ENCODE measurements at places on chromosomes 3 and 15.

DNA sequence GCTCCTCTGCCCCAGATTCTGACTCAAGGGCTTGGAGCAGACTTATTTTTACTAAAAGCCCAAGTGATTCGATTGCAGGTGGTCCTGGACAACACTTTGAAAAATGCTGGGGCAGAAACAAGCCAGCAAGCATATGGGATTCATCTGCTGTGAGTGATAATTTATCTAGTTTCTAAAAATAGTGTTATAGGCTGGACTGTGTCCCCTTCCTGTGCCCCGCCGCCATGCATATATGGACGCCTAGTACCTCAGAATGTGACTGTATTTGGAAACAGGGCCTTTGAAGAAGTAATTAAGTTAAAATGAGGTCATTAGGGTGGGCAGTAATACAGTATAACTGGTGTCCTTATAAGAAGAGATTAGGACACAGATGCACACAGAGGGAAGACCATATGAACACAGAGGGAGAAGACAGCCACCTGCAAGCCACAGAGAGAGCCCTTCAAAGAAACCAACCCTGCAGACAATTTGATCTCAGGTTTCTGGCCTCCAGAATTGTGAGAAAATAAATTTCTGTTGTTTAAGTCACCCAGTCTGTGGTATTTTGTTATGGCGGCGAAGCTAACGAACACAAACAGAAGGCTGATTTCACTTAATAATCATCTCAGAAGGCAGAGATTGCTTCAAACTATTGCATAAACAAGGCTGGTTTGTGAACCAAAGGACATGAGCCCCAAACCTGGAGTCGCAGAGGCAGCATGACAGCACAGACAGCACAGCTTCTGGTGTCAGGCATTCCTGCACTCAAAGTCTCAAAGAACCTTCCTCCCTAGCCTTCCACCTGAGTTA lies 59.1 kb downstream of the CCNL1 start:
- no peak overlapping the region for H3K27ac ChIP-seq
- no peak for DNase-seq
- no peaks in the 10 kb centered on the region for H3K27me3 ChIP-seq
- H3K36me3 ChIP-seq, result no peaks in the 10 kb centered on the region

- peak; percentile 32 for DNase-seq
- H3K4me1 ChIP-seq, result no peaks in the 10 kb centered on the region
- H3K27ac ChIP-seq, result no peak overlapping the region
- H3K36me3 ChIP-seq, result no peaks in the 10 kb centered on the region
- H3K27me3 ChIP-seq, result peaks cover 69% of the 10 kb centered on the region
- no peak overlapping the region for H3K4me3 ChIP-seq
Measured at GRCh38 chr15:96042734-96043224, 287.7 kb upstream of the NR2F2 start.

GRCh38 chr3:133882986-133883586 lies 12.6 kb downstream of the RAB6B start:
- no peaks in the 10 kb centered on the region for H3K36me3 ChIP-seq
- H3K4me3 ChIP-seq, result no peak overlapping the region
- no peak overlapping the region for H3K27ac ChIP-seq
- DNase-seq, result no peak
- peaks cover 5% of the 10 kb centered on the region for H3K4me1 ChIP-seq
- no peaks in the 10 kb centered on the region for H3K27me3 ChIP-seq

- DNase-seq, result no peak
- no peaks in the 10 kb centered on the region for H3K4me1 ChIP-seq
- no peak overlapping the region for H3K27ac ChIP-seq
- H3K4me3 ChIP-seq, result no peak overlapping the region
Measured at GRCh38 chr3:189557824-189558223, 73.4 kb upstream of the TP63 start.

DNA sequence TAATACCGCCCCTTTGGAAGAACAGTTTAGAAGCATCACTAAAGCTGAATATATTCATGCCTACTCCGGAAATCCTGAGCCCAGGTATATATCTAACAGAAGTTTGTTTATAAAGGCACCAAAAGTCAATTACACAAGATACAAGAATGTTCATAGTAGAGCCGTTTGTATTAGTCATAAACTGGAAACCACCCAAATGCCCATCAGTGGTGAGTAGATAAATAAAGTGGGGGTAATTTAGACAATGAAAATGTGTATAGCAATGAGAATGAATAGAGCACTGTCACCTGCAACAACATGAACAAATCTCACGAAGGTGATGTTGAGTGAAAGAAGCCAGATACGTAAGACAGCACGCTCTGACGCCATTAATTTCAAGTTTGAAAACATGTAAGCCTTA lies 68.3 kb upstream of the GLCE start:
- no peaks in the 10 kb centered on the region for H3K36me3 ChIP-seq
- no peak overlapping the region for H3K27ac ChIP-seq
- no peaks in the 10 kb centered on the region for H3K27me3 ChIP-seq
- DNase-seq, result no peak
- H3K4me3 ChIP-seq, result no peak overlapping the region

- H3K4me3 ChIP-seq, result no peak overlapping the region
- H3K27me3 ChIP-seq, result peaks cover 6% of the 10 kb centered on the region
- DNase-seq, result no peak
- H3K4me1 ChIP-seq, result no peaks in the 10 kb centered on the region
- no peak overlapping the region for H3K27ac ChIP-seq
Measured at GRCh38 chr3:126342211-126342610, 15.0 kb downstream of the KLF15 start.
